Stimulated activated CD8-positive, alpha-beta memory T cell treated with anti-CD3 and anti-CD28 coated beads, Interleukin-15, amount 100 ng/mL, for 48 hours (primary cell): ENCODE measurements at places on chromosomes 6 and 20.

DNA sequence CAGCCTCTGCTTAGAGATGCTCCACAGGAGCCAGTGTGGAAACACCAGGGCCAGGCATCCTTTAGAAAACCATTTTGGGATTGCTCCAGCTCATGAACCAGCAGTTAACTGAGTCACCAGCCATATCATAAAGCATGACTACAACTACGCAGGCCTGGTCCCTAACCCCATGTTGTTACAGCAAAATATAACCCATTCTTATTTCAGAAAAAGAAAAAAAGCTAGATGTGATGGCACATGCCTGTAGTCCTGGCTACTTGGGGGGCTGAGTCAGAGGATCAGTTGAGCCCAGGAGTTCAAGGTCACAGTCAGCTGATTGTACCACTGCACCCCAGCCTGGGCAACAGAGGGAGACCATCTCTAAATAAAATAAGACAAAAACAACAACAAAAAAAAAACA lies 36.8 kb downstream of the C6orf15 start:
- no peak for DNase-seq

- no peak for DNase-seq
Observed at GRCh38 chr20:21063276-21063675, 42.9 kb downstream of the LINC00237 start.

DNA sequence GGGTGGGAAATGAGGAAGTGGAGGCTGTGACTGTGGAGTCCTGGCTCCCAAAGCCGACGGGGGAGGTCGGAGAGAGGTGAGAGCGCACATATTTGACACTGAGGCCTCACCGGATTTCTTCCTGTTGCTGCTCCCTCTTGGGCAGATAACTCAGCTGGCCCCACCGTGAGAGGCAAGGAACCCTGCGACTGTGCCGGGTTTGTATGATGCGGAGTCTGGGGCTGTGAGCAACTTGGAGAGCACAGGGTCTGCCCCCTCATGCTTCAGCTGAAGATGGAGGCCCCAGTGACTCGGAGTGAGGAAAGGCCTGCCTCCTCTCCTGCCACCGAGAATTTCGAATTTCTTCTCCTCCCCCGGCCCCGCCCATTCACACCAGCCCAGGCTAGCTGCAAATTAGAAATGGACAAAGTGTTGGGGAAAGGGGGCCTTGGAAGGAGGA lies 160.6 kb downstream of the GRM4 start:
- no peak for DNase-seq

- DNase-seq: no peak
Observed at GRCh38 chr6:31579546-31580437, 2.4 kb downstream of the LTB start.

GRCh38 chr6:148945301-148946021 lies 198.6 kb downstream of the UST start:
- DNase-seq: no peak

- no peak for DNase-seq
Observed at GRCh38 chr20:11379257-11380011, 538.3 kb upstream of the BTBD3 start.

GRCh38 chr20:2756056-2756611 lies 44.3 kb downstream of the CPXM1 start:
- DNase-seq: no peak

GRCh38 chr6:136538836-136539235 lies 11.4 kb downstream of the MAP7 start:
- DNase-seq: no peak

GRCh38 chr20:36279362-36279761 lies 26.8 kb upstream of the DLGAP4 start:
- DNase-seq: no peak

DNA sequence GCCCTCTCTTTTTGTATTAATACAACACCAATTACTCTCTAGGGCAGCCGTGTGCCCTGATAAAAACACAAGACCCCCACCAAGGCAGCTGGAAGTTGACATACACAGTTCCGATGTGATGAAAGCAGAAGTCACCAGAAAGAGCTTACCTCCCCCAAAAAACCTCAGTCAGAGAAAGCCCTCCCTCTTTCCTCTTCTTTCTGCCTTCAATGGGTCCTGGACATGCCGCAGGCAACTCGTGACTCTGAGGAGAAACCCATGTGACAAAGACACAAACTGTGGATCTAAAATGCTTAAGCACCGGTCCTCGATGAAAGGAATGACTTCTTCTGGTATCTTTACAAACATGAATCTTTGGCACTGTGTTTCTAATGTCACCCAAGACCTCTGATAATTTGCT lies 117.7 kb upstream of the CCDC28A start:
- DNase-seq: no peak

GRCh38 chr6:119294984-119295383 lies 54.6 kb downstream of the MAN1A1 start:
- DNase-seq: no peak

- DNase-seq: no peak
Observed at GRCh38 chr6:159311618-159312017, 142.4 kb downstream of the FNDC1 start.

GRCh38 chr6:163248051-163248450 lies 166.5 kb upstream of the QKI start:
- DNase-seq: no peak

GRCh38 chr20:32858189-32858588 lies 534 bp upstream of the EFCAB8 start:
- no peak for DNase-seq

- DNase-seq: no peak
Observed at GRCh38 chr6:146915671-146916127, 288.5 kb upstream of the STXBP5 start.

DNA sequence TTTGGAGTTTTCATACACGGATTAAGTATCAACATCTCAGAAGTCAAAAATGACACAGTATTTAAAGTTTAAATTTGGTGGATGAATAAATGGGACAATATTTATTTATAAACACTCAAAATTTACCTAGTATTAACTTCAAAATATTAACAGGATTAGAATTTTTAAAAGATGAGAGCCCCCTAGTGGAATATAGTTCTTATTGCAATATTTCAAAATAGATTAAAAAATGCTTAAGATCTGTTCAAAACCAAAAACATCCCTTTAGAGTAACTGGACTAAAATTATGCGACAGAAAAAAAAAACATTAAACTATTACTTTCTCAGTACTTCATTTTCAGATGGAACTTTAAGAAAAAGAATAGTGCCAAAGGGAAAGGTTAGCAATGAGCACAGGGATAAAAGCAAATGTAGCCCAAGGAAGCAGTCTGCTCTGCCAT lies 56.6 kb downstream of the SNX14 start:
- no peak for DNase-seq

DNA sequence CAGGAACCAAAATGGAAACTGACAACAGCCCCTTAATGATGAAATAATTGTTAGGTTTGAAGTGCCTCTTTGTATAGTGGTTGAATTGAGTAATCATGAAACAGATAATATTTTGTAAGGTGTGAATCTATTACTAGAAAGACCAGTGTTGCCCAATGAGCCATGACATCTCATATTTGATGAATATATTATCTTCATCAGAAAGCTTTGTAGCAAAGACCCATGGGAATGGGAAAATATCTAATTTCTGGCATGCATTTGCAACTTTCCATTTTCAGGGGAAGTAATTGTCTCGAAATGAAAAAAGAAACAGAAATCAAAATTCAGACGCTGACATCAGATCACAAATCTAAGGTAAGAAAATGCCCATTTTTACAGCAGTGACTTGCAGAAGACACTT lies 57.3 kb upstream of the LAMP5 start:
- no peak for DNase-seq

GRCh38 chr20:13262671-13263360 lies 41.7 kb downstream of the ISM1 start:
- no peak for DNase-seq

- DNase-seq: no peak
Observed at GRCh38 chr6:106258726-106259125, 66.8 kb downstream of the ATG5 start.

GRCh38 chr20:44609006-44609515 lies 26.7 kb downstream of the PKIG start:
- no peak for DNase-seq

DNA sequence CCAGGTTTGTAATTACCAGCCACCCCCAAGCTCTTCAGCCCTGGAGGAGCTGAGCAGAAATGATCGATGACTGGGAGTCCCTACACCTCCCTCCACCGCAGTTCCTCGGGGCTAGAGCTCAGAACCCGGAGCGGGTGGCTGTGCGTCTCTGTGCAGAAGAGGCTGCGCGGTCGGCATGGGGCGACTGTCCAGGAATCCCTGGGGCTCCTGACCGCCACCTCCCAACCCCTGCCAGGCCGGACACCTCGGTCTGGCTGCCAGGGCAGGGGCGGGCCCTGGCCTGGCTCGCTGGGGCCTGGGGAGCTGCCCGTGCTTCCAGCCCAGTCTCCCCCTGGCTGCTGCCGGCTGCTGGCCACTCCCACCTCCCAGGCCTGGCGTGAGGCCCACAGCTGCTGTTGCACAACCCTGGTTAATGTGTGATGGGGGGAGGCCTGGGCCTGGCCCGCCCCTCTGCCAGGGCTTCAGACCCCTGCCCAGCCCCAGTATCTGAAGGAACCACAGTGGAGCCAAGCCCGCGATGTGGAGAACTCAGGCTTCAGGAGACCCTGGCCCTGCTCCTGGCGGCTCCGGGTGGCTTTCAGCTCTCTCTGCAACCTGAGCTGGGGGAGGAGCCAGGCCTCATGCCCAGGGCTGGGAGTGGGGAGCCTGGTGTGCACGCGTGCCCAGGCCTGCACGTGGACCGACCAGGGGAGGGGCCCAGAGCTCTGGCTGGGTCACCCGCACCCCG lies 1.2 kb downstream of the SLC2A4RG start:
- no peak for DNase-seq
